AML-193 (cell line): ENCODE measurements at places on chromosomes 16 and 17.

- no peak for DNase-seq
Observed at GRCh38 chr17:10042589-10043244, 137.6 kb upstream of the RCVRN start.

- DNase-seq, result no peak
Observed at GRCh38 chr17:4891411-4892410, 7.6 kb upstream of the C17orf107 start.

DNA sequence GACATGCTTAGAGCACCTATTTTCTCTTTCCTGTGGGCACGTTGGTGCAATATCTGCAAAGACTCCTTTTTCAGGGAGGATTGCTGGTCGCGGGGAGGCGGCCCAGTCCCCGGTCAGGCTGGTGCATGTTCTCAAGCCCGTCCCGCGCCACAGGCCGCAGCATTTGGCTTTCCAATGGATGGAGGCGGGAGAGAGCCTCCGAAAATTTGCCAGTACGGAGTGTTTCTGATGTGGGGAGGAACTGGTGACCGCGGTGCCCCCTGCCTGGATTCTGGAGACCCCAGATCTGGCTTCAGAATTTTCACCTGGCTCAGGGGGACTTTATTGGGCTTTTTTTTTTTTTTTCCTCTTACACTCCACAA is 2.3 kb downstream of the CMIP start:
- DNase-seq, result no peak

GRCh38 chr16:69094501-69094900 is 11.0 kb upstream of the HAS3 start:
- no peak for DNase-seq

- no peak for DNase-seq
Observed at GRCh38 chr17:27776882-27777624, 23.3 kb downstream of the NOS2 start.

DNA sequence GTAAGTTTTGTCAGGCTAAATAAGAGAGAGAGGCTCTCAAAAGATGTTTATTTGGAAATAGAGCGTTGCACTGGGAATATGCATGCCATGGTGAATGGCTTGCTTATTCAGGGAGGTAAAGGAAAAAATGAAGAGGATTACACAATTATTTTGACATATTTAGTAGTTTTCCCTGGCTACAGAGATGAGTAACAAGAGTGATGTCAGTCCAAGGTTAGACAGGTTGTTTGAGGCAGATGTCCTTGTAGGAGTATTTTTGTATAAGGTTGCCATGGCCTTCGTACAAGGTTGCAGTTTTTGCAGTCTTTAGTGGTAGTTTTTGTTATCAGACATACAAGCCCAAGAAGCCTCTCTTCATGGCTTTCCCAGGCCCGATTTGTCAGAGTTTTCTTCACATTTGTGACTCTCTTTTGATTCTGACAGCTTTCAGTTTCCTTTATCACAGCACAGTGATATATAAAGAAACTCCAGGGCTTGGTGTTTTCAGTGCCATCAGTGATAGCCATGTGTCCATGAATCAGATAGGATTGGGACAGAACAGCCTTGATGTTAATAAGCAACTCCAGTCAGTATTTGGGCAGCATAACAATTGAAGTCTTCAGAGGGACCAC is 18.7 kb upstream of the LGALS9 start:
- no peak for DNase-seq

GRCh38 chr17:72466199-72466598 is 345.4 kb downstream of the SOX9 start:
- no peak for DNase-seq

DNA sequence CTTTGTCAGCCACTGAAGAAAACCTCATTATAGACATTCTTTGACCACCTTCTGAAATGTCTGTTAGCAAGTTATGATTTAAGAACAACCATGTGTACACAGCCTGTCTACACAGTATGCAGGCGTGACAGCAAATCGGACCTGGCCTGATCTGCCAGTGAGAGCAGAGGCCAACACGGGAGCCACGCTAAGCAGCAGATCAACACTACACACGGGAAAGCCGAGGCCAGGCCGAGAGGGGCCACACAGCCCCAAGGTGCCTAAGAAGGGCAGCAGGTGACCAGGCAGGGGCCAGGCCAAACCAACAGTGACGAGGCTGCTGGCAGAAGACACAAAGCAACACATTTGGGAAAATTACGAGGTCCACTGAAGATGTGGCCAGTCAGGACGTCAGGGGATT is 16.3 kb upstream of the FAAP100 start:
- DNase-seq, result no peak

GRCh38 chr16:79076047-79076767 is 524.3 kb downstream of the MAF start:
- no peak for DNase-seq

GRCh38 chr17:56850591-56850990 is 16.6 kb downstream of the DGKE start:
- DNase-seq, result no peak

DNA sequence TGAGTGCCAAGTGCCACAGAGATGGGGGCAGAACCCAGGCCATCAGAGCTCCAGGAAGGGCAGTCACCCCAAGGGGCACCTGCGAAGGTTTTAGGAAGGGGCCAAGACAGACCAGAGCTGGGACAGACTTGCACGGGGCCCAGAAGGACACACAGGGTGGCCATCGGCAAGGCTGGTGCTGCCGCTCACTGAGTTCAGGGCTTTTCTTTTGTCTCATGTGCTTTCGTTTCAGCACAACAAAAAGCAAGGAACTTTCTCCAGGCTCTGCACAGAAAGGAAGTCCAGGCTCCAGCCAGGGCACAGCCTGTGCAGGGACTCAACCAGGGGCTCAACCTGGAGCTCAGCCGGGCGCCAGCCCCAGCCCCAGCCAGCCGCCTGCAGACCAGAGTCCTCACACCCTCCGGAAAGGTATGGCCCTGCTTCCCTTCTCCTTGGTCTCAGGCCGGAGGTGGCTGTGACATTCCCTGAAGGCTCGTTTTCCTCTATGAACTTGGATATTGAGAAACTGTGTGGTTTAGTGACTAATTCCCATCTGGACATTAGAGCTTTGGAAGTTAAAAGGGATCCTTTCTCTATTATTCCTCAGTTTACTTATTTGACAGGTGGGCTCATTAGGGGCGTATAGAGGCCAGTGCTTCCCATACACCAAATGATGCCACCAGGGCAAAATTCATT is 37.9 kb downstream of the ELAC2 start:
- no peak for DNase-seq

DNA sequence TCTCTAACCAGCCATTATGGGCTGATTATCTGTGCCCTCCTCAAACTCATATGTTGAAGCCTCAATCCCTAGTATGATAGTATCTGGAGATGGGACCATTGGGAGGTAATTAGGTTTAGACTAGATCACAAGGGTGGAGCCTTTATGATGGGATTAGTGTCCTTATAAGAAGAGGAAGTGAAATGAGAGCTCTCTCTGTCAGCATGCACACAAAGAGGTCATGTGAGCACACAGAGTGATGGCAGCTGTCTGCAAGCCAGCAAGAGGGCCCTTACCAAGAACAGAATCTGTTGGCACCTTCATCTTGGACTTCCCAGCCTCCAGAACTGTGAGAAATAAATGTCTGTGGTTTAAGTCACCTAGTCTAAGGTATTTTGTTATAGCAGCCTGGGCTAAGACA is 101.9 kb downstream of the PCTP start:
- DNase-seq, result no peak

DNA sequence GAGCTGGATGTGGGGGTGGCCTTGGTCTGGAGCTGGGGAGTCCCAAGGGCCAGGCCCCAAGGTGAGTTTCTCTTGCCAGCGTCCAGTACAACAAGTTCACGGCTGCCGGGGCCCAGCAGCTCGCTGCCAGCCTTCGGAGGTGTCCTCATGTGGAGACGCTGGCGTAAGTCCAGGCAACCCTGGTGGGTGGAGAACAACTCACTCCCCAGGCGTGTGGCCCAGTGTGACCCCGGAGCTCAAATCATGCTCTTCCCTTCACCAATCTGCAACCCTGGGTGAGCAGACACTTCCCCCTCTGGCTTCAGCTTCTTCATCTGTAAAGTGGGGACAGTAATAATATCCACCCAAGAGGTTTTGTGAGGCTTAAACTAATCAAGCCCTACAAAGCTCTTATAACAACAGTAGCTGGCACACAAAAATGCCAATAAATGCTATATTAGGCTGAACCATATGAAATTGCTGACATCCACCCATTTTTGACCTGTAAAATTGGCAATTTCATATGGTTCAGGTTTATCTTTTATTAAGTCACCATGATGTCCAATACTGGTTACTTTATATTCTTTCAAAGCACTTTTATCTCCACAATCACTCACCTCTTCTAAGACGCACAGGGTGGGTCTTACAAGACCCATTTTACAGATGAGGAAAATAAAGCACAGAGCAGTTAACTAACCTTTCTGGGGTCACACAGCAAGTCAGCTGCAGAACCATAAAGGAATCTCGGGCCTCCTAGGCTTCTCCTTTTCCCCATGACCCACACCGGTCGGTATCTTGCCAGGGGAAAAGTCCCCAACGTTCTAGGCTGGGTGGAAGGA is 19.7 kb downstream of the DEXI start:
- DNase-seq, result no peak

DNA sequence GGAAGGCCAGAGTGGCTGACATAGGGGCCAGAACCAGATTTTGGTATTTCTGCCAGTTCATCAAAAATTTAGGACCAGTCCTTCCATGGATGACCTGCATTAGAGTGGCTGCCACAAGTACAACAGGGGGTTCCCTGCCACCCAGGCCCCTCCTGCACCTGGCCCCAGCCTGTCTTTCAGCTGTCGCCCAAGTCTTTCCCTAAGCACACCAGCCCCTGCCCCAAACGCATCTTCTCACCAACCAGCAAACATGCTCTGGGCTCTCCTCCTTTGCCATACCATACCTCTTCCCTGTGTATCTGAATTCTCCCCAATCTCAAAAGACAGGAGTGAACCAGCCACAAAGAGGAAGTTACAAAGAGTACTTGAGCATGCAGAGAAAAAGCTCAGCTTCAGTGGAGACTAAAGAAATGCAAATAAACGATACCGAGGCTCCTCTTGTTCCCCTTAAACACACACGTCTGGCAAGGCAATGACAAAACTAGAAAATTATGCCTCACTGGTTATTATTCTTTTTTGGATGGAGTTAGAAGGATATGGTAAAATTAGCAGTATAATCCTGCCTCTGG is 130.6 kb downstream of the DYNLRB2 start:
- peak; percentile 2 for DNase-seq

GRCh38 chr17:773467-774312 is 8.4 kb downstream of the GLOD4 start:
- no peak for DNase-seq

DNA sequence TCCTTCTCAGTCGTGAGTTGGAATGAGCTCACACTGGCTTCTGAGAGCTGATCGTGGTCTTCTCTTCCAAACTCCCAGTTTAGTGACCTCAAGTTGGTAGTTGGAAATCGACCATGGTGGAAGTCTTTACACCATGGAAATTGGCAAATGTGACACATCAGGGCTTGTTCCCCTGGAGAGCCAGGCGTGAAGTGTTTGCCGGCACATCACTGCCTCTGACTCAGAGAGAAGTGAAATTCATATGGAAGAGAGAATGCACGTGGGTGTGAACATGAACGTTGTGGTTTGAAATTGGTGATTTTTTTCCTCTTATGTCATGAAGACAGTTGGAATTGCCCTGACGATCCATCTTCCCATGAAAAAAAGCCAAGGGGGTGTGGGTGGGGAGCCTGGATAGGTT is 47.4 kb downstream of the AXIN2 start:
- no peak for DNase-seq

GRCh38 chr17:6135236-6135635 is 65.1 kb downstream of the WSCD1 start:
- DNase-seq, result no peak

GRCh38 chr17:876272-876671 is 94.1 kb downstream of the MRM3 start:
- DNase-seq, result no peak

DNA sequence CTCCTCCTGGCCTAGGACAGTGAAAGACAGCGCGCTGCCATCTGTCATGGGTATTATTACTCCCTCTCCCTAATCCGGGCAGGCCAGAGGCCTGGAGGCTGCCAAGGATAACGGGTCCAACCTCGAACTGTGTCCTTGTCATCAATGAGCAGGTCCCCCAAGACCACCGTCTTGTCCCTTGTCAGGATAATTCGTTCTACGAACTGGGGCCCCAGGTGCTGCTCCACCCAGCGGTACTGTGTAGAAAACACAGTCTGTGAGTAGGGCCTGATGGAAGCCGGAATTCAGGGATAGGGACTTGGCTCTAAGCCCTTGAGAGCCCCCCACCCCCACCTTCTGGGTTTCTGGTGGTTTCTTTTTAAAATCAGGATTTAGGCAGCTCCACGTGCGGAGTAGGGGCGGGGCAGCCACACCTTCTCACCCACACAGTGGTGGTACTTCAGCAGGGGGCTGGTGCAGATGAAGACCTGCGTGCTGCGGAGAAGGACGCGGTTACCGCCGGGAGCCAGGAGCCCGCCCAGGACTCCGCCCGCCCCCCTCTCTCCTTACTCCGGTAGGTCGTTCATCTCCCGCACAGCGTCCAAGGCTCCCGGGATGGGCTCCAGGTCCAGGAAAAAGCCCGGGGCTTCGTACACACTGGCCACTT is 787 bp downstream of the NT5C start:
- peak; percentile 51 for DNase-seq

- no peak for DNase-seq
Observed at GRCh38 chr17:81460856-81461460, 51.6 kb downstream of the ACTG1 start.

DNA sequence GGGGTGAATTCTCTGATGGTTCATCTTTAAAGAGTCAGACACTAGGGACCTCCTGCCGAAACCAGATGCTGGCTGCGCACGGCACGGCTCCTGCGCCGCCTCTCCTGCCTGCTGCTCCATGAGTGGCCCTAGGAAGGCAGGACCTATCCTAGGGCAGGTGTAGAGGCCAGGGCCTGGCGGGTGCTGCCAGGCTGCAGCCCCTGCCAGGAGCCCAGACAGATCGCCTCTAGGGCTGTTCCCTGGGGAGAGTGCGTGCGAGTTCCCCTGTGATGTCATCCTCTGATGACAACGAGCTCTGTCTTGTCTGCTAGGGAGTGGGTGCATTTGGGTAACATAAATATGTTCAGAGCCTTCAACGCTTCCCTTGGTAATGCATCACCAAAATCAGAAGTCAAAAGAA is 23.9 kb downstream of the SLC38A10 start:
- no peak for DNase-seq

GRCh38 chr17:27384261-27384701 is 72.0 kb upstream of the KSR1 start:
- DNase-seq, result no peak

GRCh38 chr16:55526441-55526840 is 17.6 kb downstream of the LPCAT2 start:
- no peak for DNase-seq

GRCh38 chr16:88760424-88761142 is 24.4 kb downstream of the PIEZO1 start:
- DNase-seq, result no peak

GRCh38 chr17:29566473-29567303 is at the start of gene ABHD15:
ABHD15 (minus strand) TSS chr17:29567037; CDS start chr17:29566966, 71 bp downstream.
- peak; percentile 79 for DNase-seq

DNA sequence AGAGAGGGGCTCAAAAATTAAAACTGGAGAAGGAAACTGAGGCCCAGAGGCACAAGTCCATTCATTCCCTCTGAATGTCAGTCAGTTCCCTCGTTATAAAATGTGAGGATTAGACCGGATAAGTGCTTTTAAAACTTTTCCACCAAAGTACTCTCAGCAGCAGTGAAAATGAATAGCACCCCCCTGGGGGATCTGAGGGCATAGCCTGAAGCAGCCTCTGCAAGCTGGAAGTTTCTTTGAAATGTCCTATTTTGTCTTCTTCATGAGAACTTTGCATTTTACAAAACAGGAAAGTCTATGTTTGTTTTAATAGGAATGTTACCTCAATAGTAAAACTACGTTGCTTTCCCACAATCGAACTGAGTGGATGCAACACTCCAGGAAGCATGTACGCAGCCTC is 273.0 kb downstream of the CEP112 start:
- DNase-seq, result no peak

GRCh38 chr17:13520899-13521572 is 80.7 kb downstream of the HS3ST3A1 start:
- no peak for DNase-seq
